ENCODE measurements at places on chromosomes 7 and 10. TPM values are rescaled to one million over a fixed set of nuclear protein-coding genes. Genes with fewer than 3 reads are reported as not detected.

UFSP1 gene
- polyA plus RNA-seq, result 3.6 TPM

RBM20 gene
- 34.3 TPM for polyA plus RNA-seq

STX1A gene
- polyA plus RNA-seq, result 1.8 TPM

DNA sequence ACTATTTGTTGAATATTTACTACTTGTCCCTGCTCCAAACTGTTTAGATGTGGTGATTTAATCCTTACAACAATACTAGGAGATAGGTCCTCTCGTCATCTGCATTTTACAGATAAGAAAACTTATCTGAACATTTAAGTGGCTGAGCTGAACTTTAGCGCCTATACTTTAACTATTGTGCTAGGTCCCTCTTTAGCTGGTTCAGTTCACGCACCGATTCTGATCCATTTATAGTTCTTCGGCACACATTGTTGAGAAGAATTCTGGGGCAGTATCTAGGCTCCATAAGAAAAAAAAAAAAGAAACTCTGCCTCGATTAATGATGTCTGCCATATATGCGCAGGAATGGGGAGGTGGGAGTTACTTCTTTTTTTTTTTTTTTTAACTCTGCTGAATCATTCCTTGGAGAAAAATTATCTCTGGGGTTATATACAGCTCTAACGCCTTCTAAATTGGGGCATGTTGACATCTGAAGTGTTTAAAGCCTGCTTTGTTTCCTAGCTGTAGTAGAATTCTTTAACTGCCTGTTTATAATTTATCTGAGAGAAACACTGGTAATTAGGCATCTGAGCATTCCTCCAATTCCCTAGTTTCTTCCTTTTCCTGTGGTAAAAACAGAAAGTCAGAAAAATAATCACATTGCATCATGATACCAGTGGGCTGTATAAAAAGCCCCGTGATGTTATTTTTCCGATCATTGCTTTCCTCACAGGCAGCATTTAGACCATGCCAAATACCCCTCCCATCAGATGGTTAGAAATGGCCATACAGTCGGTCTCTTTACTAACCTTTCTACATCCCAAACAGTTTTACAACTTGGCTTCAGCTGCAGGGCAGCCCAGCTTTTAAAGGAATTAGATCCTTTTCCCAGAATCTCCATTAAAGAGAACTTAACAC, 98.5 kb upstream of the KDM7A start:
- no peak for DNase-seq

- DNase-seq, result no peak
Measured at GRCh38 chr7:77651575-77652162, 44.6 kb upstream of the RSBN1L start.

Data from right cardiac atrium (tissue), 5 donors.